Omental fat pad (tissue), 4 donors: ENCODE measurements at places on chromosomes 1 and 21.

GRCh38 chr1:211037095-211037494 is 96.9 kb downstream of the KCNH1 start:
- no peak for DNase-seq

GRCh38 chr1:226912587-226913176 is 27.4 kb upstream of the COQ8A start:
- no peak for DNase-seq

- DNase-seq: no peak
Observed at GRCh38 chr1:13752852-13753251, 52.9 kb downstream of the PRDM2 start.

DNA sequence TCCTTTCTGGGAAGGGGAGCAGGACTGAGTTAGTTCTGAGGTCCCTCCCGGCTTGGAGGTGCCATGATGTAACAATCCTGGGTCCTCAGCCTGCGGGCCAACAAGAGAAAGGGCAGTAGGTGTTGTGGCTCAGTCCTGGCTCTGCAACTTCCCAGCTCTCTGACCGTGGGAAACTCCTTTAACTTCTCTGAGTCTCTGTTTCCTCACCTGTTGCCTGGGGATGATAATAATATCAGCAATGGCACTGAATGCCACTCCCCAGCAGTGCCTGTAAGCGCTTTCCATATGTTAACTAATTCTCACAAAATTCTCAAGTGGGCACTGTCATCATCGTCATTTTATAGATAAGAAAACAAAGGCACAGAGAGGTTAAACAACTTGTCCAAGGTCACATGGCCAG is 2.3 kb downstream of the PADI3 start:
- no peak for DNase-seq

GRCh38 chr1:184299796-184300195 is 87.0 kb upstream of the C1orf21 start:
- DNase-seq: no peak

GRCh38 chr1:89959719-89960118 is 35.2 kb upstream of the ZNF326 start:
- DNase-seq: no peak

DNA sequence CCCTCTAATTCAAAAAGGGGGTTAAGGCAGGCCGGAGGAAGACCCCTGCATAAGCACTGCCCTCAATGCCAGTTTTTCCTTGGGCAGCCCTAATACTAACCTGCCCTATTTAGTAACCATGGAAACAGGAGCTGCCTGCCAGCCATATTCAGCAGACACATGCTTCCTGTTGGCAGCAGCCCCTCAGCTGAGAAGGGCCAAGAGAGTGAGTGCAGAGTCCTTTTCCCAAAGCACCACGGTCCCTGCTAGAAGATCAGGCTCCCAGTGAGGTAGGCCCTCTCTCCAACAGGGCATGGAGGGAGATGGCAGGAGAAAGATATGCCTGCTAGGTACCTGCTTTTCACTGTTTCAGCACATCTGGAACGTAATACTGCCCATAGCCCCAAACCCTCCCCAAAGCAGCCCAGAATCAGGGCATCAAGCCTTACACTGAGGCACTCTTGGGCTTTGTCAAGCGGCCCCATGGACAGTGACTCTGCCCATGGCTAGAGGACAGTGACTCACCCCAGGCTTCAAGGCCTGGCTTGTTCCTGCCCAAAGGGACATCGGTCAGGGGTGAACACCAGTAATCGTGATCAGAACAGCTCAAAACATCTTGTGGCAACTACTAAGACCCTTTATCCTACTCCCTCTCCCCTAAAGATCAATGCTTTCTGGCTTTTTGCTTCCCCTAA is 64.5 kb downstream of the BCAR3 start:
- DNase-seq: no peak

DNA sequence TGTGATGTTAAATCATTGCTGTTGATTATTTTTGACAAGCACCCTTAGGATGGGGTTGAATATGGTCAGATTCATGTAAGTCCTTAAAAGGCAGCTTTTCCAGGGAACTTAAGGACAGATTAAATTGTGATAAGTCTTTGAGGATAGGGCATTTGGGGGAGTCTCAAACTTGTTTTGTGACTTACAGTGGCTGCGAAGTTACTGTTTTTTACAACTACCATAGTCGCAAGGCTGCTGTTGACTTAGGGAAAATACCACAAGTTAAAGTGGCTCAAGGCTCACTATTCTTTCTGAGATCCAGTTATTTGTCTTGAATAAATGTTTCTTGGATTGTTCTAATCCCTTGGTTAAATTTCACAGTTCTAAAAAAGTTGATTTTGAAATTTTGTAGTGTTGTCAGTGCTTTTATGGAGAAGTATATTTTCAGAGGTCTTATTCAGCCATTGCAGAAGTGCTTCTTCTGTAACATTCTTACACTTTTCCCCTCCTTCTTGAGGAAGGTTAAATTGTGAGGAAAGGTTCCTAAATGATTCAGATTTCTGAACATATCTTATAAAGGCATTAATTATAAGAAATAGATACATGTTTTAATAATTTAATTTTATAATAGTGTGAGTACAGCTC is 47.0 kb upstream of the MPC2 start:
- DNase-seq: no peak

DNA sequence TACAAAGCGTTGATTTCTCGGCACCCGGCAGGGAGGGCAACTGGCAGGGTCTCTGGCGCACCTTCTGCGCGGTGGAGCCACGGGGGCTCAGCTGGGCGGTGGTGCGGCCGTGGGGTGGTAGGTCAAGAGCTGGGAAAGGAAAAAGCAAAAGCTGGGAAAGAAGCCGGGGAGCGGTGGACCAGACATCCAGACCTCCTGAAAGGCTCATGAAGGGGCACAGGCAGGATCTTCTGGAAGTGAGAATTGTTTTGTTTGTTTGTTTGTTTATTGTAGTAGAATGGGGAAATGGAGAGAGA is 7.2 kb upstream of the RNU1-1 start:
- DNase-seq: no peak

GRCh38 chr1:42423681-42424080 is 32.1 kb downstream of the ZMYND12 start:
- DNase-seq: no peak

- no peak for DNase-seq
Observed at GRCh38 chr1:26700711-26701110, 4.9 kb downstream of the ARID1A start.
